ENCODE measurements at places on chromosomes 3 and 15.
A peak's percentile ranks its signal among the peaks of the same experiment; 100 is the strongest.

DNA sequence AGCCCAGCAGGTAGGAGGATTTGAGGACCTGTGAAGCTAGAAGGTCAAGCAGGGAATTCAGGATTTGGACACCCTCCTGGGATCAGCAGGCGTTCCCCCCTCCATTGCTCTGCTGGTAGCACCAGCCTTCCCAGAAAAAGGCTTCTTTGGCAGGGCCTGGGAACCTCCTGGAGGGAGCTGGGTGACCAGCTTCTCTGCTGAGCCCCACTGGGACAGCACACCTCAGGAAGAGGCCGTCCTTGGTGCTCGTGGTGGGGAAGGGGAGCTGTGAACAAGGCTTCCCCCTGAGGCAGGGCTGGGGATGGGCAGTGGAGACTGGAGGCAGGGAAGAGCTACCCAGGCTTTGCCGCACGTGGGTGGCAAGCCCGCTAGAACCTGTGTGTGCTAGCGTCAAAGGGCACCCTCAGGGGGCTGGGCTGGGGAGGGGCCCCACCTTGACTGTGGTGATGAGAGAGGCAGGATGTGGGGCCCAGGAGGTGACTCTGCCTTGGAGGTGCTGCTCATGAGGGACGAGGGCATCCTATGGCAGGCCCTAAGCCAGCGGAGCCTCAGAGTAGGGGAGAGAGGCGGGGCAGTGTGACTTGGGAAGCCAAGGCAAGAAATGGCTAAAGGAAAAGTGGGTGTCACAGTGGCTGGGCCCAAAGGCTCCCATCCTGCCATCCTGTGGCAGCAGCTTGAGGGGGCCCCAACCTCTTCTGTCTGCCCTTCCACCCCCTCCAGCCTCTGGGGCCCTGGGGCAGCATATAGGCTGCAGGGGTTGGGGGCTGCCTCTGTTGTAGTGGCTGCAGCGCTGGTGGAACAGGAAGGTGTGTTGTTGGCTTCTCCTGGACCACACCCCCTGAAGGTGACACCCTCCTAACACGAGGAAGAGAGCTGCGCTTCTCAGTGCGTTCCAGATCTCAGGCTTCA is 20.7 kb downstream of the KLF13 start:
- DNase-seq, result peak; percentile 94

GRCh38 chr3:143090976-143091837 is 28.4 kb upstream of the CHST2 start:
- DNase-seq, result no peak

DNA sequence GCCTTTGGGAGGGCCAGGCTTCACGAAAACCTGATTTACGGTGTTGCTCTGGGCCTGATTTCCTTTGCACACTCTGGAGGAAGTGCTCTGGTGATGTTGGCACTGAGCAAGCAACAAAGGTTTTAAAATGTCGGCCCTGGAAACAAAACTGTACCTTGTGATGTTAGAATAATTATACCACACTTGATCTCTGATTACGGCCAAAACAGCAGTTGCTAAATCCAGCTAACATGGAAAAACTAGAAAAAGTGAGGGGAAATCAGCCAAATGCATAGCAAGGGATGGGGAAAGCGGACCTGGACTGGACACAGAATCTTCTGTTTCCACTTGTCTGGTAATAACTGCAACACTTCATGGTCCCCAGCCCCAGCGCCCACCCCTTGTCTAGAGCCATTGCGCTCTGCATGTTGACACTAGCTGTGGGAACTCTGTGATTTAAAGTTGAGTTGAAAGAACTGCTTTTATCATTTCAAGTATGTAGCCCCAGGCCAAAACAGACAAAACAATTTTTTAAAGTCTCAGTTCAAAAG is 120.1 kb downstream of the VGLL4 start:
- no peak for DNase-seq

GRCh38 chr15:63809452-63809851 is 24.3 kb downstream of the HERC1 start:
- no peak for DNase-seq

DNA sequence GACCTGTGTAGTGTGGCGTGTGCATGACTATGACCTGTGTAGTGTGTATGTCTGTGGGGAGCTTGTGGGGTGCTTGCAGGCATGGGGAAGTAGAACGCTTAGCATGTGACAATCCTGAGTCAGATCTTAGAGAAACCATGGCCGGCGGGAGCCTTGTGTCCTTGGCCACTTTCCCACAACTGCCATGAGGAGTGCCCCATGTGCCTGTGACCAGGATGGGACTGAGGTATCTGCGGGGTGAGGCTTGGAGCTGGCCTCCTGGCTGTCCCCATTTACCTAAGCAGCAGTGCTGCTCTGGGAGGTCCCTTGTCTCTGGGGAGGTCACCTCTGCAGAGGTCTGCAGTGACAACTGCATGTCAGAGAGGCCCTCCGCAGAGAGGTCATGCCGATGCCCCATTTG is 23.6 kb downstream of the TRPM1 start:
- DNase-seq, result no peak

DNA sequence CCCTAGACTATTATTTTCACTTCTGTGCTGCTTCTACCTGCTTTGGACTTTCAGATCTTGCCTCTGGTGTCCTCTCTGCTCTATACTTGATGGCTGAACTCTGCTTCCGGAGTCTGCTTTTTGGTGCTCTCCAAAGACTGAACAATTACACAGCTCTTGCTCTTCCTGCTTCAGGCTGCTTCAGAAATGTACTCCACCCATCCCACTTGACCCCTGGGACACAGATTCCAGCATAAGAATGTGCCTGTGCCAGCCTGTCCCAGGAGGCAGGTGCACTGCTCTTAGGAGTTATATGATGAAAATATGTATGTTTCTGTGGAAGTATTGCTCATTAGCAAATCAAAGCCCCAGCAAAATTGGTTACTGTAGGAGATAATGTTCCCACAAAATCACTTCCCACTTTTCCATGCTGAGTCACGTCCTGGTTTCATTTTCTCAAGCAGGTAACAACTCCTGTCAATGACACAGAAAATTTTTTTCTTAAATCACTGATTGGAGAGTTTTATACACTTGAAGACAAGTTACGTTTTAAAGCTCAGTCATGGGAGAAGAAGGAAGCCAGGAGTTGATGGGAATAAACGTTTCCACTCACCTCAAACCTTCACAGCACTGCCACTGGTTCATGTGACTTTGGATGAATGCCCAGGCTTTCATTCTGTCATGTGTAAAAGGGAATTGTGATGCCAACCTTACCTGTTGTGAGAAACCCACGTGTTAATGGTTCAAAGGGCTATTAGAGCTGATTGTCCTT is 239.4 kb upstream of the ZPLD1 start:
- DNase-seq, result no peak

DNA sequence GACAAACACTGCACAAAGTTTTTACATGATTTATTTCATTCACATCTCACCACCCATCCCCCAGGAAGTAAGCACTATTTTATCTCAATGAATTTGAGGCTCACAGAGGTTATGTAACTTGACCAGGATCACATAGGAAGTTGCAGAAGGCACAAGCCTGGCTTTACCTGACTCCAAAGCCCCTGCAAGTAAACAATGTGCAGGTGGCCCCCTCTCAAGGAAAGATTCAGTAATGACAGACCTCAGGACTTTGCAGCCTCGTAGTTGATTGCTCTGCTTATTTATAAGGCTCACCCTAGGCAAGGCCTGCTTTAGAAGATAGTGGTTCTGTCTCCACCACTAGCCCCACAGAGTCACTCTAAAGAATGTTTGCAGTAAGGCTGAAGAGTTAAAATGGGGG is 79.8 kb upstream of the MDFIC2 start:
- DNase-seq, result no peak

DNA sequence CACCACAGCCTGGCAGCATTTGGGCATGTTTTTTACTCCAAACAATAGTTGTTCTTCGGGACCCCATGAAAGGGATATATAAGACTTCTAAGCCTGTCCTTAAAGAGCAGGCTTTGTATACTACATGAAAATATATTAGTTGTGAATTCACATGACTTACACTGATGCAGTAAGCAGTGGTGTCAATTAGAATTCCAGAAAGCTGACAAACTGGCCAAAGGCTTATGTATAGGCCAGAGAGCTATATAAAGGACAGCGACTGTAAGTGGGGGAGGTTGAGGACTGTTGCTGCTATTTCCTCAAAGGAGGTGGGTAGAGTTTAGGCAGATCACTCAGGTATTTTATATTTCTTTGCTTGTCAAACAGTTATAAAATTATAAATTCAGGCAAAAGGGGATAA is 24.8 kb downstream of the KPNA4 start:
- no peak for DNase-seq

DNA sequence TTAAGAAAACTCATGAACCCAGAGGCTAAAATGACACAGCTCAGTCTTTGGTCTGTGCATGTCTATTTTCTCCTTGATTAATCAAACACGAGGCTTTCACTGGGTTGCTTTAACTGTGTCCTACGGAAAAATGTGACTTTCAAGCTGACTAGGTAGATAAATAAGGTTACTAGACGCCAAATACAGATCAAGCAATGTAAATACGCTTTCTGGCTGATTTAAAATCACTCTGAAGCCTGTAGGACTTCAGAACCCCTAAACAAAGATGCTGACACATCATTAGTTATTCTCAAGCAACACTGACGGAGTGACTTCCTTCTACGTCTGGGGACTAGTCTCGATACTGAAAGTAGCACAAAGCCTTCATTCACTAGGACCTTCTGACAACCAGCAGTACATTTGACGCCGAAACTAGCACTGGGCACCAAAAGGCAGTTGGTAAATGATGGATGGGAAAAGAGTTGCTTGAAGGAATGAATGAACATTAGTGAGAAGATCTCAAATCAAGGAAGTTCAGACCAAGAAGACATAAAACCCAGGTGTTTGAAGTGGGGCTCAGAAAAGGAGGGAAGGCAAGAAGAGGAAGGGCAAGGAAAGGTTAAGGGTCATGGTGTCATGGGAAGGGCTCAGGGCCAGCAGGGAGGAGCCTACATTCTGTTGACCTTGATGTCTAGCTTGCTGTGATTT is 67.1 kb upstream of the CDV3 start:
- DNase-seq, result peak; percentile 46
